ENCODE measurements at places on chromosomes 7 and 10.

GRCh38 chr10:59709395-59710125, at the start of gene SLC16A9:
Gene SLC16A9 (minus strand): TSS chr10:59709850. CDS start chr10:59684291, 25,559 bp downstream.
- peak; percentile 71 for DNase-seq

DNA sequence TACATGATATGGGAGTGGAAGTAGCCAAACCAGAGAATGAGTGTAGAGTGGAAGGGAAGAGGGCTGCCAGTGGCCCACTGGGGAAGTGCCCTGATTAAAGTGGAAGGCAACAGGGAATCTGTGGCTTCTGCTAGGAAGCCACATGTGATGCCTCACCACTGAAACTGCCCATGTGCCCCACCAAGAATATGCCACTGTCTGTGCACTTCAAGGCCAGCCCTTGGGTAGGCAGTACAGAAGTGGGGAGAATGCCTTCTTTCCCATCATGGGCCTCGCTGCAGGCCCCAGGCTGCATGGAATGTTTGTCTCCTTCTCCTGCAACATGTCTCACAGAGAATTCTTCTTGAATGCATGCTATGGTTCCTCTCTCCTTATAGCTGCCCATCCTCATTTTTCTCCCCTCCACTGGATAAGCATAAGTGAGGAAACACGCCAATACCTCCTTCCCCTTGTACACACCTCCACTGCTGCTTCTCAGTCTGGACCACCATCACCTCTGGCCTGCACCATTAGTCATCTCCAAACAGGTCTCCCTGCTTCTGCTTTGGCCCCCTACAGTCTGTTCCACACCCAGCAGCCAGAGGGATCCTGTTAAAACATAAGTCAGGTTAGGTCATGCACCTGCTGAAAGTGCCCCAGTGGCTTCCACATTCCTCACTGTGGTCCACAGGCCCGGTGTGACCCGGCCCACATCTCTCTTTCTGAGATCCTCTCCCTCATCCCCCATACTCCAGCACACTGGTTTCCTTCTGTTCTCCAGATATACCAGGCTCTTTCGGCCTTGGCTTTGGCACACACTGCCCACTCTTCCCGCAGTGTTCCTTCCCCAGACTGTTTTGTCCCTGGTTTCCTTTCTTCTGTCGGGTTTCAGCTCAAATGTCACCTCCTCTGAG, 37.1 kb downstream of the SNX10 start:
- no peak for DNase-seq

DNA sequence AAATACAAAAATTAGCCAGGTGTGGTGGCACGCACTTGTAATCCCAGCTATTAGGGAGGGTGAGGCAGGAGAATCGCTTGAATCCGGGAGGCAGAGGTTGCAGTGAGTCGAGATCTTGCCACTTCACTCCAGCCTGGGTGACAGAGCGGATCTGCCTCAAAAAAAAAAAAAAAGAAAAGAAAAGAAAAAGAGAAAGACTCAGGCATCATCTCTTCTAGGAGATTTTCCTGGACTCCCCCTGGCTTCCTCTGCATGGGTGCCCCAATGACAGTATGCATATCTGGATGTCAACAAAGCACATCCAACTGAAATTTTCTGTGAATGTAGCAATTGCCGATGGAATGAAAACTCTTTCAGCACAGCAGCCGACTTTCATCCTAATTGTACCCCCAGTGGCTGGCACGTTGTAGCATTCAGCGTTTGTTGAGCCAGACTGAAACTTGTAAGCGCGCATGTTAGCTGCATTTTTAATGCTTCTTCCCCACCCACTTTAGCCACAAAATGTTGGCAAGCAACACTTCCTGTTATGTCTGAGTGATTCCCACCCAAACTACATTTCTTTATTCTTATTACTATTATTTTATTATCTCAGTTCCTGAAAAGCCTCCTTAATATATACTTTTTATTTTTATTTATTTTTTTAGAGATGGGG, 70.2 kb downstream of the PRTFDC1 start:
- DNase-seq, result no peak

- no peak for DNase-seq
Observed at GRCh38 chr10:19788075-19788686, 28.1 kb upstream of the PLXDC2 start.

DNA sequence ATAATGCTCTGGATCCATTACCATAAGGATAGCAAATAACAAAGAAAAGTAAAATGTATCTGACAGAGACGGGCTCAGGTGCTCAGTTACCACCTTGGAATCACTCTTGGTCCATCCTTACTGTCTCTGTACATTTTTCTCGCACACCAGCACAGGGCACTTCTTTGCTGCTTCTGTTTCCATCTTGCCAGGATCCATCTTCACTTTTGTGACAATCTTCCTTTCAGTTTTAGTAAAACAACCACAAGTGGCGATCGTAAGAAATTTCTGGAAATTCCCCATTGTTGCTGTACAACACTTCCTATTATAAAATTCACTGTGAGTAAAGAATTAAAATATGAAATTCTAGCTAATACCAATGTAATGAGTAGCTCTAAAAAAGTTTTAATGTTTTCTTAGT, 695.5 kb downstream of the GRM8 start:
- no peak for DNase-seq

- DNase-seq, result peak; percentile 90
Observed at GRCh38 chr10:43203448-43204041, 63.3 kb downstream of the RASGEF1A start.

DNA sequence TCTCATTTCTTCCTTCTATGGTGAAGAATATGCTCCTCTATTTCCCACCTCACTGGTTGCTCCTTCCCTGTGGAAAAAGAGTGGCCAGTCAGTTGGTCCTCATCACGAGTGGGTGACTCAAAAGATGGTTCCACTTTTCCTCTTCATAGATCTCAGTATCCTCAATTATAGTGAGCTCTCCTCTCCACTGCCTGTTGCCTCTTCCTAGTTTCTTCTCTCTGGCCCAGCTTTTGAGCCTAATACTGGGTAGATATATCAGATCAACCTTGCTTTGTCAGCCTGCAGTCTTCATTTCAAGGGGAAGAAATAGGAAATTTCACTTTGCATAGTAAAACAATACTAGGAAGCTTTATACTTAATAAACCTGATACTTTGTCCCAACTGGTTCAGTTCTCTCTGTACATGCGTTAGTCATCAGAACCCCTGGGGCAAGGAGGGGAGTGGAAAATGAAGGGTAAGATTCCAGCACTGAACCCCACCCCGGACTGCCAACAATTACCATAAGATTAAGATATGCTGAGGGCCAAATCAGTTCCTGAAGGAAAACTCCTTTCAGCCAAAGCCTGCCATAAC, 15.5 kb upstream of the WNT16 start:
- DNase-seq, result no peak

DNA sequence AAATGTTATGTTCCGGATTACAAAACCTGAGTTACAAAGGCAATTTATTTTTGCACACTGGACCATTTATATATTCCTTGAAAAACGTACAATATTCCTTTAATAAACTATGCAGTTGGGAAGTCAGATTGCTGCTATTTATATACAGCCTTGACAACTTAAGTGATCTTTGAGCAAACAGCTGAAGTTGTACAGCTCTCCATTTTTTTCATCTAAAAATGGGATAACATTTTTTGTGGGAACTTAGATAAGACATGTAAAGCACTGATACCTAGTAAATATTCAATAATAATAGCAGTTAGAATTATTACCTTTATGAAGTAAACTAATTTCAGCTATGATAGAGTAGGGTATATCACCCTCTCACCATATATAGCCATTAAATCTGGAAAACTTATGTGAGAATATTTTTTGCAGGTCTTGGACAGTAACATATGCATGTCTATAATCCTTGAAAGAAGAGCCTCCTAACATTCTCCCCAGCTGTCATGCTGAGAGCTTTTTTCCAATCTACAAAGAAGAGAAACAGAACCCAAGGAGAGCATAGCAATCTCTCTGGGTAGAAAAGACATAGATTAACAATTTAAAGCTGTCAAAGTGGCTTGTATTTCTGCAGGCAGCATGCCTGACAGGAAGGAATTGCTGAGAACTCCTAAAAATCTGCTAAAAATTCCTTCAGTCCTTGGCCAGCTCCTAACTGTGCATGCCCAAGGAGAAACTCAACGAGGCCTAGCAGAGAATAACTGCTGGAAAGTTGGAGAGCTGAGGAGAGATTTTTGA, 326.0 kb downstream of the CRPPA start:
- no peak for DNase-seq

DNA sequence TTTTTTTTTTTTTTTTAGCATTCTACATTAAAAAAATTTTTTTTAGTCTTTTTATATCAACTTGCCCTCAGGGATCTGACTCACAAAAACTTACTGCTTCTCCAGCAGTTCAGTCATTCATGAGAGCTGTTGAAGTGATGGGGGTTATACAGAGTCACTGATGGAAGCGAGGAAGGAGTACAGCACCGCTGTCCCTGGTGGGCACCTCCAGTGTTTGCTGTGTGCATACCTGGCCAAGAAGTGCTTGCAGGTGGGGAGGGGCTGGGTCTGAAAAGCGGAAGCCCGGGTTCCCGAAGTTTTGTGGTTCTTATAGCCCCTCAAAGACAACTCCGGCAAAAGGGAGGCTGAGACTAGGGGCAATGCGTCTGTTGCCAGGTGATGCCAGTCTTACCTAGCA, 46.2 kb downstream of the MINDY4 start:
- DNase-seq, result no peak

- no peak for DNase-seq
Observed at GRCh38 chr7:3312583-3312982, 11.5 kb downstream of the SDK1 start.

- DNase-seq, result no peak
Observed at GRCh38 chr7:2660359-2661095, 27.5 kb upstream of the AMZ1 start.

GRCh38 chr10:76213876-76214275, 782.5 kb downstream of the LRMDA start:
- no peak for DNase-seq

DNA sequence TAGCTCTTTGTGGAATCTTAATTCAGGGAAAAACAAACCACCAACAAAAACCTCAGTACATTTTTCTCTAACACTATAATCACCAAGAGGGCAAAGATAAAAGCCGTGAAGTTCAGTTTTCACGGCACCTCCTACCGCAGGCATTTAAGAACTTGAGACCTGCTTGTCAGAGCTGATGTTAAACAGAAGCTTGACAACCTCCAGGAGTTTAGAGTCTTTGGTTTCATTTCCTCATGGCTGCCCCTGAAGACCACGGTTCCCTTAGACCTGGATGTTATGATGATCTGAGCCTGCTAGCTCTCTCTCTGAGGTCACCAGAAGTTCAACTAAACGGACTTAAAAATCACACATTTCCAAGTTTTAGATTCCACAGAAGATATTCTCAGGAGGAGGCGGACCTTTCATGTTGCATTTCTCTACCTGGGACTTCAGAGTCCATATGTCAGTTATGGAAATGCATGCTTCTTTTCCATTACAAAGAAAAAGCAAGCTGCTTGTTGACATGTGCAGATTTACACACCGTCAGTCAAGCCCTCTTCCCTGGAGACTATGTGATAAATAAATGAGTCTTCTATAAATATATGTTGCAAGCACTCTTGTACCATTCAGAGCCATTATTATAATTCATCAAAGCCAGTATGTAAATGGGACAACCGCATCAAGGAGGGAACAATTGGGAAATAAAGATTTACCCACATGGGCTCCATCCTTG, 258.0 kb downstream of the GFRA1 start:
- DNase-seq, result no peak

DNA sequence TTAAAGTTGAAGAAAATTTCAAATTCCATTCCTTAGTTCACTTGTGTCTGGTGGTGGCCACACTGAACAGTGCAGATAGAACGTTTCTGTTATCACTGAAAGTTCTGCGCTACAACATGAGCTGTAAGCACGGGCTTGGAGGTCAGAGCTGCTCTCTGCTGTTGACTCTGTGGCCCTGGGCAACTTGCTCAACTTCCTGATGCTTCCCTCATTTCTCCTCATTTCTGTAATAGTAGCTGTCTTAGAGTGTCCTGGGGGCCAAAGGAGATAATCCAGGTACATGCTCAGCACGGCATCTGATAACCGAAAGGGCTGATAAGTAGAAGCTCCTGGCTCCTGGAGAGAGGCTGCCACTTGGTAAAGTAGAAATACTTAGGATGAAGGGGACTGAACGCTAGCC, 92.3 kb upstream of the DUSP5 start:
- no peak for DNase-seq

DNA sequence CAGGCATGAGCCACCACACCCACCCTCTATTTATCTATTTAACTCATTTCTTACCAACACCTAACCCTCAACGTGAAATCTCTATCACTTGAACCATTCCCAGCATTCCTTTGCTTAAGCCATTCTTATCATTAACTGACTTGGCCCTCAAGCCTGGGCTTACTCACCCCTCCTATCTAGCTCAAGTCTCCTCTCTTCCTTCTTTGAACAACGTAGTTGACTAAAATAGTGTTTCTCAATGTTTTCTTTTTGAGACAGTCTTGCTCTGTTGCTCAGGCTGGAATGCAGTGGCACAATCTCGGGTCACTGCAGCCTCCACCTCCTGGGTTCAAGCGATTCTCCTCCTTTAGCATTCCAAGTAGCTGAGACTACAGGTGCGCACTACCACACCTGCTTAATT, 7.0 kb downstream of the ANXA7 start:
- no peak for DNase-seq

DNA sequence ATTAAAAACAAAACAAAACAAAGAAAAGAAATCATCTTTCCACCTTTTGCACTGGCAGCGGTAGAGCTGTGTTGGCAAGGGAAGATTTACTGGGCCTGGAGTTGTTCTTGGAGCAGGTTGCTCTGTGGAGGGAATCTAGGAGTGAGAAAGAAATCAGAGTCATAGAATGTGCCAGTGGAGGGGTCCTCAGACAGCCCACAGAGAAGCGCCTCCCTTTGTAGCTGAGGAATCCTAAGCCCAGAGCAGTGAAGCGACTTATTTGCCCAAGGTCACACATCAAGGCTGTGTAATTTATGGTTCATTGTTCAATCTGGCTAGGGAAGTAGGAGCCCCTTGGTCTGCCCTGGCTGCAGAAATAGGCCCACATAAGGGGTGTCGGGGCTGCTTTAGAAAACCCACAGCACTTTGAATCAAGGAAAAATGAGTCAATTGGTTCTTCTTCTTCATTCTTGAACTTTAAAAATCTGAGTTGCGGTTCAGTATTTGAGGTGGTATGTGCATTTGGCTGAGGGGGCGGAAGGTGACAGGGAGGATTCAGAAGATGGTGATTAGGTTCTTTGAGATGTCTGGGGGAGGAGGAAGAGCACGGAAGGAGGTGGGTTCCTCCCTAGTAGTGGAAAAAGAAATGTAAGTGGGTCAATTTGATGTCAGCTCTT, 253.7 kb downstream of the PTEN start:
- no peak for DNase-seq

Measured in H9 (cell line).